Esophagus squamous epithelium (tissue), 5 donors: ENCODE measurements at places on chromosomes 11 and 22.

DNA sequence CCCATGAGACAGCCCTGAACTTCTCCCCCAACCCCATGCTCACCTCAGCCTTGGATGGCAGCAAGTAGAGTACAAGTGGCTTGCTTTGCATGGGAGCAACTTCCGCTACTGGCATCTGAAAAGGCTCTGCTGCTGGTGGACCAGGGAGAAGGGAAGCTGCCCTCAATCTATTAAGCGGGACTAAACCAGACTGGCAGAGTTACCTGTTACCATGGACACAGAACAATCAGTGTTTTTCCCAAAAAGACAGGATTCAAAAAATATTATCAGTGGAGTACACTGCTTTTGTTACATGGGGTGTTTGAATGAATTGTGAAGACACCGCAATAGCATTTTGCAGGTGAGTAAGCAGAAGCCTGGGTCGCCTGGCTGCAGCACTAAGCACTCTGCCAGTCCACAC, 631.4 kb upstream of the B3GAT1 start:
- DNase-seq, result no peak

DNA sequence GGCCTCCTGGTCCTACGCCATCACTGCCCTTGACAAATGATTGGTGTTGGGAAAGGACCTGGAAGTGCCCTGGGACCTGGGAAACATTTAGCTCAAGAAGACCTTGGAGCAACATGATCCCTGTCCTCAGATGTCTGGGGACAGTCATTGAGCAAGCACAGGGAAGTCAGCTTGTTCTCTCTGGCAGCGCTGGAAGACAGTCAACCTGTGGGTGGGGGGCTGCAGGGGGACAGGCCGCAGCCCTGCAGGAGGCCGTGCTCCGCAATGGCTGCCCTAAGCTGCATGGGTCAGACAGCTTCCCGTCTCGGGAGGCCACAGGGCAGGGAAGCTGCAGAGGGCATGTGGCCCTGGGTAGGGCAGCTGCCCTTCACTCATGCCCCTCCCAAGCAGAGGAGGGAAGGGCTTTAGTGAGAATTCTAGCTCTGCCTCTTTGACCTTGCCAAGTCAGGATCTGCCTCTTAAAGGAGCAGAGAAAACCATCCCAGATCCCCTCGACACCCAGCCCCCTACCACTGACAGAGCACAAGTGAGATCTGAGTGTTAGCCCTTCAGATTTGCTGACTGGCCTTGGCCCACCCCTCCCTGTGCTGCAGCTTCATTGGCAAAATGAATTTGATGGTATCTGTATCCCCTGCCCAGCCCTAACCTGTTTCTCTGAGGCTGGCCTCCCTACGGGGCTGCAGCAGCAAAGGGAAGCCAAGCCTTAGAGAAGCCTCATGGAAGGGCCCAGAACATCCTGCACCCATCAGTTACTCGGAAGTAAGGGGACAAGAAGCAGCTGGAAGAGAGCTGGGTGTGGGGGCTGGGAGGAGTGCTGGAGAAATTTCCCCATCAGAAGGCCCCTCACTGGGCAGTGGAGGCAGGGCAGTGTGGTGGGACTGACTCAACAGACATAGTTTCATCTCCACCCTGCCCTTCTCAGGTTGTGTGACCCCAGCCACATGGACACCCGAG, 6.2 kb upstream of the SREBF2 start:
- no peak for DNase-seq

DNA sequence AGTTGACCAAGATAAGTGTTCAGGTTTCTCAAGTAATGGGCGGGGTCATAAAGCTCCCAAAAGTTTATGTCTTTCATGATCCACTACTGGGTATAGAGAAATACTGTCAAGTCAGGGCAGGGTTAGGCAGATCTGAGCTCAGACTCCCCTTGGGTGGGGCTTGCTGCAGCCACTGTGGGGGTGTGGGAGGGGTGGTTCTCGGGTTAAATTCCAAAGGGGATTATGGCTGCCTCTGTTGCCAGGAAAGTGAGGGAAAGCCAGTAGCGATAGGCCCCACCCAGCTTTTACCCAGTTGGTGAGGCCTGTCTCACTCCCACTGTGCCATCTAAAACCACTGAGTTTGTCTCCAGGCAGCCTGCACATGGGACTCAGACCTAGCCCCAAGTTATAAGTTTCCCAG, 37.8 kb downstream of the DLG2 start:
- DNase-seq, result no peak

DNA sequence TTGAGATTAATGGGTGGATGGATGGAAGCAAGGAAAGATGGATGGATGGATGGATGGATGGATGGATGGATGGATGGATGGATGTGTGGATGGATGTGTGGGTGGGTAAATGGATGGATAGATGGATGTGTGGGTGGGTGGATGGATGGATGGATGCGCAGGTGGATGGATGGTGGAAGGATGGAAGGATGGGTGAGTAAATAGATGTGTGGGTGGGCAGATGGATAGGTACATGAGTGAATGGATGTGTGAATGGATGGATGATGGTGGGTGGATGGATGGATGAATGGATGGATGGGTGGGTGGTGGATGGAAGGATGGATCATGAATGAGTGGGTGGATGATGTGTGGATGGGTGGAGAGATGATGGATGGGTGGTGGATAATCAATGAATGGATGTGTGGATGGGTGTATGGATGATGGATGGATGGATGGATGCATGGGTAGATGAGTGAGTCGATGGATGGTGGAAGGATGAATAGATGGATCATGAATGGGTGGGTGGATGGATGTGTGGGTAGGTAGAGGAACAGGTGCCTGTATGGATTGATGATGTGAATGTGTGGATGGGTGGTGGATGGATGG, 375.2 kb downstream of the BRD1 start:
- DNase-seq, result no peak

DNA sequence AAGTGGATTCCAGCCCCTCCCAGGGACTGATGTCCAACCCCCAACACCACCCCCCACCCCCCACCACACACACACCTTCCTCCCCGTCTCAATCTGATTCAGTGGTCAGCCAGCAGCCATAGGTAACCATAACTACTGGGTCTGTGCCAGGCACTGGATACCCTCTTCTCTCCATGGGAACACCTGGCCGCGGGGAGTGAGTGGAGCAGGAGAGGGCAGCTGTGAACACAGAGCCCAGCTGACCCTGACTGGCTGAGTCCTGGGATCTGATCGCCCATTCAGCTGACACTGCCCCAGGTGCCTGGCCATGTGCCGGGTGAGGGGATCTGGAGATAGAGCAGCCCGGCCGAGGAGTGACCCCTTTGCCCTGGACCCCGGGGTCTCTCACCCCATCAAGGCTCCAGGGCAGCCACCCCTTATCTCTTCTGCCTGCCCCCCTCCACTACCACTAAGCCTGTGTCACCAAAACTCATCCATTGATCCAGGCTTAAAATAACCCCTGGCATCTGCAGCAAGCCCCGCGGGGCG, 2.6 kb upstream of the SHISA8 start:
- DNase-seq, result no peak

- DNase-seq, result no peak
Observed at GRCh38 chr22:49010901-49011300, 816.8 kb downstream of the BRD1 start.
